ENCODE measurements at places on chromosomes 7 and 10.

- DNase-seq = no peak
These were observed 20.9 kb downstream of the MORN4 start for GRCh38 chr10:97612386-97612785.

- DNase-seq = no peak
These were observed 467.4 kb upstream of the SORCS1 start for GRCh38 chr10:107631876-107632275.

GRCh38 chr7:98283127-98283886 is 1.8 kb downstream of the BRI3 start:
- no peak for DNase-seq

DNA sequence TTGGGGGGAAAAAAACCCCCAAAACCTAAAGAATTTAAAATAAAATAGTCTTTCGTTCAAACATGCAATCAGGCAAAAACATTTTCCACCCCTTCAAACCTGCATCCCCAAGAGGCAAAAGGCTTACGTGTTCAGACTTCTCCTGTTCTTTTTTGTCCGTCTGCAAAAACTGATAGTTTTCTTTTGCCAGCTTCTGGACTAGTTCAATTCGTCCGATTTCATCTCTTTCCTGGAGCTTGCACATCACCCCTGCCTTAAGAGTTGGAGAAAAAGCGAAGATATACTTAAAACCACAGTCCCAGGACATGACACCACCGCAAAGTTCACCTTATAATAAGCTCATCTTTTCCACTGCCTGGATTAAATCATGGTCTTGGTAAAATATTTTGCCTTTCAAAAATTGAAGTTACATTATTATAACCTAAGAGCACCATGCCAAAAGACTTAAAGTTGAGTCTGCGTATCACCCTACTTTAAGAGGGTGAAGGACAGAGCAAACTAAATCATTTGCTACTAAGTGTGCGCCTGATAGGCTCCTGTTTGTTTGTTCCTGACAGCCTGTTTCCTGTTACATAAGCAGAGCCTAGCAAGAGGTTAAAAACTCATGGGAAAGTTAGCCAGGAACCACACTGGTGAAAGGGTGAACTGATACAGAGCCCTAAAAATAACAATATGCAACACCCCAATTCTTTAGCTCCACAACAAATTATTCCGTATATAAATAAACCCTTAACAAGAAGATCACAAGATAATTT is 137.0 kb downstream of the RAPGEF5 start:
- no peak for DNase-seq

- DNase-seq = no peak
These were observed 88.3 kb upstream of the SEMA3D start for GRCh38 chr7:85275204-85275603.

GRCh38 chr7:99447943-99448342 is 9.2 kb downstream of the CPSF4 start:
- no peak for DNase-seq

DNA sequence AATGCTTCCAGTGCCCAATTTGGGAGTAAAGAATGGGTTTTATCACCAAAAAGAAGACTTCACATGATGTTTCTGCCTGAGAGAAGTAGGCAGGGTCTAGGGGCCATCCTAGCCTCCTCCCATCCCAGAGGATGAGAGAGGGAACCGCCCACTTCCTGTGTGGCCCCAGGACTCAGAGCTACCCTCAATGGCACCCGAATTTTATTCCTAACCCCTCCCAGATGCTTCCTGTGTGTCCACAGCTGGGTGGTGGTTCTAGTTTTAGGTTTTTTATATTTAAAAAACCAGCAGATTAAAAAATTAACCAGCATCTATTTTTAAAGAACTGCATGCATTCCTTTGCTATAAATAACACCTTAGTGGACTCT is 583.5 kb downstream of the PTPRN2 start:
- no peak for DNase-seq

DNA sequence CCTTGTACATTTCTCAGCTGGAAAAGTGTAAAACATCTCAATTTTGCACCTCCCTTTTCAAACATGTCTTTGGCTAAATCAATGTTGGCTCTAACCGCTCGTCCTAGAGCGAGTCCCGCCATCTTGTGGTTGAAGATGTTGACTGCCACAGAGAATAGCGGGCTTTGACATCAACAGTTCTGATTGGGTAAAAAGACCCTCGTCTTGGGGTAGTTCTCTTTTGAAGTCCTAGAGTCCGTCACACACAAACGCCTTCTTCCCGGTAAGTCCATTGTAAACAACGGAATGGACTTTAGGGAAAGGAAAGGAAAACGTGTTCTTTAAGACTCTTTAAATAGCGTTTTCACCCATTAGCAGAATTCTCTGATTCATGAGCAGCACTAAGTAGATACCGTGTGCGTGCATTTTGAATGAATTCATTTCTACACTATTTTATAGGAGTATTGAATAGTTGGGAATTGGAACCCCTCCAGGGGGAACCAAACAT is 452 bp upstream of the RPP30 start:
- peak; percentile 49 for DNase-seq

- no peak for DNase-seq
These were observed 491.6 kb upstream of the GALNT17 start for GRCh38 chr7:70640266-70640833.

DNA sequence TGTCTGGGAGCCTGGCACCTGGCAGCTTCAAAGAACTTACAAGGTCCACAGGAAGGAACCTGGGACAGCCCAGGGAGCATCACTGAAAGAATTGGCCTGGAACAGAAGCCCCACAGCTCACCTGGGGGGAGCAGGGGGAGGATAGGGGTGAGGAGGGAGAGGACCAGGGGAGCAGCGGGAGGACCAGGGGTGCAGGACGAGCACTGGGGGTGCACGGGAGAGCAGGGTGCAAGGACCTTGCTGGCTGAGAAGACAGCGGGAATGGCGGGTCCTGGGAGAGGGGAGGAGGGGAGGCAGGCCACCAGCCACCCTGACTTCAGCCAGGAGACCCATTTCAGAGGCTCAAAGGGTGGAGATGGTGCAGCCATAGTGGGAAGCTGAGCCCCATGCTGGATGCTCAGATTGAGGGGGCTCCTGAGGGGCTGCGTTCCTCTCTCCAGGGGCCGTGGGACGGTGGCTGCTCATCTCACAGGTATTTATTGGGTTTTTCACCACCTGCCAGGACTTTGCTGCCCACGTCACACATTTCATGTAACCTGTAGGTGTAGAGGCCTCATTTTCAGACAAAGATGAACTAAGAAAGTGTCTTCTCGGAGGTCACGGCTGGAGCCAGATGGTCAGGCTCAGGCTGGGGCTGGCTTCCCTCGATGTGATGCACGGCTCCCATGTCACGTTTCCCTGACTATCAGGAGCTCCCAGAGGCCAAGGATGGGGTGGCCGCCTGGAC is 110.1 kb downstream of the WDR37 start:
- no peak for DNase-seq

DNA sequence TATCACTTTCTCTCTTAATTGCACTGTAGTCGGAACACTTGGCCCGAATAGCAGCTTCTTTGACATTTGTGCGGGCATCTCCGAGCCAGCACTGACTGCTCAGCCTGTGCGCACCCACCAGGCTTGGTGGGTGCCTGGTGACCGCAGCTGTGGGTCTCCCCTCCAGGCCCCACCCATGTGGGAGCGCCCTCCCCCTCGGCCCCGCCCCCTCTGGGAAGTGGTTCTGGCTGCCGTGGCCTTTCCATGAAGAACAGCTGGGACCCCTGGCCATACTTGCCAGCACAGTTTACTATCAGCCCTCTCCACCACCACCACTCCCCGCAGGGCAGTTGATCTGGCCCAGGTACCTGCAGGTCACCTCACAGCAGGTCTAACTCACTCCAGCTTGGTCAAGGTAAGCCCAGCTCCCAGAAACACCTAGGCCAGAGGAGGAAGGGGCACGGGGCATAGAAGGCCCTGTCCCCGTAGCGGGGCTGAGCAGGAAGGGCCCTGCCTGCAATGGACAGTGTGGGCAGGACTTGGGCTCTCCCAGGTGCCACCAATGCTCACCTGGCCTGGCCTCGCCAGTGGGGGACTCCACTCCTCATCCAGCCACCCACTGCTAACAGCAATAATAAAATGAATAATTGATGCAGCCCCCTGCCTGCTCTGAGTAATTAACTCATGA is 5.8 kb downstream of the RASGEF1A start:
- no peak for DNase-seq

- DNase-seq = peak; percentile 69
These were observed at the start of gene GSTO1 for GRCh38 chr10:104254493-104255310. Gene GSTO1, plus strand, starts transcription at chr10:104254892. Its CDS starts 37 bp downstream, at chr10:104254929.

- no peak for DNase-seq
These were observed 511.9 kb upstream of the ZMIZ1 start for GRCh38 chr10:78556705-78557432.

GRCh38 chr10:77756319-77757232 is 119.0 kb upstream of the KCNMA1 start:
- DNase-seq = no peak

GRCh38 chr10:108862676-108863350 is 1060.5 kb downstream of the XPNPEP1 start:
- no peak for DNase-seq

DNA sequence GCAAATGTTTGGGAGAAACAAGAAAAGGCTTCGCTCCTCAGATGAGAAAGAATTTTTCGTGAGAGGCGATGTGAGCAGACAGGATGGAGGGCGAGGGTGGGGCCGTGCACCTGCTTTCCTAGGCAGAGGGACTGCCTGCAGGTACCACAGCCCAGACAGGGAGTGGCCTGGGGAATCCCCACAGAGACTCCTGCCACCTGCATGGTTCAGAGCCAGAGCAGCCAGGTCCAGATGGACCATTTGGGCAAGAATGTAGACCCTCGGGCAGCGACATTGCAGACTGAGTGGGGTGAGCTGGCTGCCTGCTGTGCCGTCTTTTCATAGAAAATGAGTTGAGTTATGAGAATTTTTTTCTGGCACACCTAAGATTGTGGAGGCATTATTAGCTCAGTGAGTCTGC is 216.8 kb downstream of the SNX10 start:
- DNase-seq = no peak

DNA sequence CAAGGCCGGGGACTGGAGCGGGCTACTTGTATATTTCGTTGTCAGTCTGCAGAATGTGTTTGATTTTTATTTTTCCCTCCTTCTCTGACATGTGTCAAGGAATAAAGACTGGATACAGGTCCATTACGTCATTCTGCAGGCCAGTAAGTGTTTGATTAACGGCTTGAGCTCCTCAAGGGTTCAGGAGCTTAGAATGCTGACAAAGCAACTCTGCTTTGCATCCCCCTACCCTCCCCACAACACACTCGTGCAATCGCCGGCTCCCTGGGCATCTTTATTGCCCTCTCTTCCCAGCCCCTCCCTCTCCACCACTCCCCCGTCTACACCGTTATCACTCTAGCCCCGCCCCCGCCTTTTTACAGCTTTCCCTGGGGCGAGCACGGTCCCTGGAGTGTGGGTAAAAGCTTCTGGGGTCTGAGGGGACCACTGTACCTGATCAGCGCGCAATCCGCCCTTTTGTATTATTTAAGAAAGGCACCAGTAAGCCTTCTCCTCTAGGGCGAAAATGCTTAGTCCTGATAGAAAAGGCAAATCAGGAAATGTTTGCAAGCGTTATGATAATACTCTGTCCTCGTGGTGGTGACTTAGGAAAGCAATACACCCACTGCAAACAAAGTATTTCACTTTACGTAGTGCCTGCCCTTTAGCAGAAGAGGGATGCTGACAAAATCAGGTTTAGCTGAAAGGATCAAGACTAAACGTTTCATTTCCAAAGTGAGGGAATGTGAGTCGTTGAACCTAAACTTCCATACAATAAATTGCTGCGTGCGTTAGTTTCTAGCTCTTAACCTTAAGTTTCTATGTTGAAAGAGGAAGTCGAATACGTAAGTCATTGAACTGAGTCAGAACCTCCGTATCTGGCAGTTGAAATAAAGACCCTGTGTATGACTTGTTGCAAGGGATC is 1.4 kb upstream of the CREB5 start:
- DNase-seq = peak; percentile 19

DNA sequence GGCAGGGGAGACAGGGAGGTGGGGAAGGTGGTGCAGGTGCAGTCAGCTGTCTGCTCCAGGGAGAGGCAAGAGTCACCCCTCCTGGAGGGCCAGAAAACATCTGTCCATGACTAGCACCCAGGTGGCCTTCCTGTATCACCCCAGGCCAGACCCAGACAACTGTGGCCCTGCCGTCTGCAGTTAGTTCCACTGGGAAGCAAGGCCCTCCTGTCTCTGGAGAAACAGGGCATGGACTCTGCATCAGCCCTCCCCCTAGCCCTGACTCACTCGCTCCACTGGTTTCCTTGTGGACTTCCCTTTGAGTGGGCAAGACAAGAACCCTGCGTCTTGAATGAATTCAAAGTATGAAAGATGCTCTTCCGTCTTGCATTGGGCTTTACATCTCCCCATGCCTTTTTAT is 12.6 kb downstream of the TBATA start:
- no peak for DNase-seq

GRCh38 chr10:130875116-130875515 is 436.4 kb downstream of the TCERG1L start:
- DNase-seq = no peak

DNA sequence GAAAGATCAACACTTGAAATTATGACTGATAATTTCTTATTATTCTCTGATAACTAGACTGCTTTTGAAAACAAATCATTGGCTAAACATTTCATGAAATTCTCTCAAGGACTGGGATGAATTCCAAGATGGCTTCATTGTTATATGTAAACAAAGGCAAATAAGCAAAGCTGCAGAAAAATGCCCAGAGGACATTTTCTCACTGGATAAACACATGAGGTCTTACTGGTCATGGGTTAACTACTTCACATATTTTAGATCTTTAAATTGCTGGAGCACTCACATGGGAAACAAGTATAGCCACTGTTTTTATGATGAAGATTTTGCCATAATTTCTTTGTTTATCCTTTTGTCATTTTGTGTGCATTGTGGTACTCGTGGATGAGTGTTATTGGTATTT is 239.1 kb downstream of the PHF14 start:
- no peak for DNase-seq

DNA sequence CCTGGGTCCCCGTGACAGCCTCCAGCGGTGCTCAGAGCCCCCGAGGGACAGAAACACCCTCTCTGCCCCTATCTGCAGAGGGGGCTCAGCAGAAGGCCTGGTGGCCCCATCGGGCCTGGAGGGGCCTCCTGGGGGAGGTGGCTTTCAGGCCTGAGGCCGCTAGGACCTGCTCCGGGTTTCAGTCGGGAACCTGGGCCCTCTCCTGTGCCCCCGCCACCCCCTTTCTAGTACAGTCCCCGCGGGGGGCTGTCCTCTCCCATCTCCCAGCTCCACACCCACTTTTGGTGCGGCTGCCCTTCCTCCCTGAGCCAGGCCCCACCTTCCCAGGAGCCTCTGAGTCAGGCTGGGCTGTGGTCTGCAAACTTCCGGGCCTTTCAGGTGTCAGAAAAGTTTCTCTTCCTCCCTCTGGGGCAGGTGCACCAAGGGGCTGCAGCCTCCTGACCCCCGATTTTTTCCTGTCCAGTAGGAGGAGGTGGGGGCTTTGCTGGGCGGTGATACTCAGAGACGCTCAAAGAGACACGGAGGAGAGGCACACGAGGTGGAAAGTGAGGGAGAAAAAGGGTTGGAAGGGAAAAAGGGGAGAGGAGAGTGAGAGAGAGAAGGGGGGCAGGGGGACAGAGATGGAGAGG is 692 bp downstream of the CARD11 start:
- DNase-seq = no peak

- no peak for DNase-seq
These were observed 145.3 kb downstream of the SEMA3A start for GRCh38 chr7:84049071-84049836.

GRCh38 chr7:1403638-1404459 is 55.4 kb downstream of the MICALL2 start:
- DNase-seq = no peak

Measured in caudate nucleus (tissue), 63 donors.